ENCODE measurements at places on chromosomes 1 and 21.

GRCh38 chr1:28032281-28032680 lies 56.1 kb downstream of the EYA3 start:
- DNase-seq, result no peak

- no peak for DNase-seq
These were observed 87.6 kb upstream of the SOD1 start for GRCh38 chr21:31571879-31572278.

DNA sequence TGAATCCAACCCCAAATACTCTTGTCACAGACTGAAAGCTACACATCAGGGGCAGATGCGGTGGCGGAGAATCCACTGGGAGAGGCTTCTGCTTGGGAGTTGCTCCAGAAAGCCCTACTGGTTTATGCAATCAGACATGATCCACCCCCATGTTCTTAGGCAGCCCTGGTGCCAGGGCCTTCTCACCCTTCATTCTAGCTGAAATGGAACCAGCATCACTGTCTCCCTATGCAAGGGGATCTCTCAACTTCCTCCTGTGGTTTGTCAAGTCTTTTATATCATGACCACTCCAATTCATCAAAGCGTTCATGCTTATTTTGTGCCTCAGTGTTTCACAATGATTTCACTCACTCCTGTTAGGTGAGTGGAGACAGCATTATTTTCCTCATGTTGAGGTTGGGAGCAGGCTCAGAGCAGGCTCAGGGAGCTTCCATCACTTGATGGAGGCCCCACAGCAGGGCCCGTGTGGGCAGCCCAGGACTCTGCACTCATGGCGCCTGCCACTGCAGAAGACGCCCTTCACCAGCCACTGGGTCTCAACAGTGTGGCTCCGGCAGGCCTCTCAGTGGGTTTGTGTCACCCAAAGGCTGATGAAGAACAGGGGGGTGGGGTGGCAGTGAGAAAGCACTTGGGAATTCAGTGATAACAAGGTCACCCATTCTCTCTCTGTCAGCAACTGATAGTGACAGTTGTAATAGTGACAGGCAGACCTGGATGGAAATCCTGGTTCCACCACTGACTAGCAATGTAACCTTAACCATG lies 67.1 kb downstream of the CD58 start:
- no peak for DNase-seq

GRCh38 chr1:229340496-229340895 lies 2.4 kb downstream of the CCSAP start:
- no peak for DNase-seq

- no peak for DNase-seq
These were observed 79.0 kb downstream of the SLC45A1 start for GRCh38 chr1:8396786-8397406.

DNA sequence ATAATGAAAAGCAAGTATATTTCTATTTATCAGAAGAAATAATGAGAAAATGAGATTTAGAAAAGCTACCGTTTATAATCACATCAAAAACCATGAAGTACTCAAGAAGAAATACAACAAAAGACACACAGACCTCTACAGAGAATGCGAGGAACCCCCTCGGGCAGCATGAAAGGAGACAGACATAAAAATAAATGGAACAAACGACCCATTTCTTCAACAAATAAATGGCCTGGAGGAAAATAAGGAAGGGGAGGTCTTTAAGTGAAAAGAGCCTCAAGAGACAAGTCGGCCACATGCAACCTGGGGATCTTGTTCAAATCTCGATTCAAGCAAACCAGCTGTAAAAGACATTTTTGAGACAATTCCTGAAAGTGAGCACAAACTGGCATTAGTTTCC lies 6.0 kb downstream of the CFAP74 start:
- DNase-seq, result no peak

DNA sequence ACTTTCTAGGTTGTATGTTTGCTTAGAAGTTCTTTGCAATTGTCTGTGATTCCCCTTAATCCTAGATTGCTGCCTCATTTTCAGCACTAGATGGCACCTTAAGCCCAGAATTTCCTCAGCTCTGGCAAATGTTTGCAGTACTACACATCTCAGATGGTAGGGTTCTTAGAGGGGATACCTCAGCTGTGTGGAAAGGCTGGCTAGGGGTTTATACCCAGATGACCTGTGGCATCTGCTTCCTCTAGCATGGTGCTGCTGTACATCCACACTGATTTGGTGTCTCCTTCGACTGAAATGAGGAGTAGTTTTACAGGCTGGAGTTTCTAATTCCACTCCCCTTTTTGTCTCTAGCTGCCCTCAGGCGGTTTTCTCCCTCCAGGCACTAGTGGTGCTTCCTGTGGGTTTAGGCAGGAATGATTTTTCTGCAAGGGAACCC lies 23.5 kb downstream of the ASB17 start:
- DNase-seq, result no peak

- DNase-seq, result no peak
These were observed 32.4 kb downstream of the MAPKAPK2 start for GRCh38 chr1:206716870-206717673.

DNA sequence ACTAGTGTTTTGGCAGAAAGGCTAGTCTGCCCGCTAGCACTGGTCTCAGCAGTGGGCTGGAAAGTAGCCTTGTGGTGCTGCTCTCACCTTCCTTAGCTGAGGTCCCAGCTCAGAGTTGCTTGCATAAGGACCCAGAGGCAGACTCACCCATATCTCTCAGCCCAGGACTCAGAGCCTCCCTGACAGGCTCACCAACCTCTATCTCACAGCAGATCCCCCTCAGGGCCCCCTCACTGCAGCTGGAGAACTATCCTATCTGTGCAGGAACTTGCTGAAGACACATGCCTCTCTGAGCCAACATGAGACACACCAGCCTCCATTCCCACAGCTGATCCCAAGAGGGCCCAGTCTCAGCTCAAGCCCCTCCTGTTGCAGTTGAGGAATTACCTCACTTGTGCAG lies 82.6 kb downstream of the IARS2 start:
- no peak for DNase-seq

DNA sequence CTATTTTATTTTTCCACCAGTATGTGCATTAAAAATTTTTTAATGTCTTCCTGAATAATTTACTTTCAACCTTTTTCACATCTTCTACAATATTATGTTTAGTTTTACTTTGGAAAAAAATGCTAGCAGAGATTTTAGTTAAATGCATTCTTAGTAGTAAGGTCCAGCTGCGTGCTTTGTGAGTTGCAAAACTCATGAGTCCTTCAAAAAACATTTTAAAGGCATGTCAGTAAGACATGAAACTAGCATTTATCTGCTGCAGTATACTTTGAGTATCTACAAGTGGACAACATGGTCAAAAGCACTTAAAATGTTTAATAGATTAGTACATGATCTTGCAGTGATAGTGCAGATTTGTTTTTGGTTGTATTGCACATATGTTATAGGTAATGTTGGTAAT lies 139.0 kb downstream of the HS2ST1 start:
- no peak for DNase-seq

GRCh38 chr1:212484701-212485570 lies 52.2 kb downstream of the NENF start:
- DNase-seq, result no peak

DNA sequence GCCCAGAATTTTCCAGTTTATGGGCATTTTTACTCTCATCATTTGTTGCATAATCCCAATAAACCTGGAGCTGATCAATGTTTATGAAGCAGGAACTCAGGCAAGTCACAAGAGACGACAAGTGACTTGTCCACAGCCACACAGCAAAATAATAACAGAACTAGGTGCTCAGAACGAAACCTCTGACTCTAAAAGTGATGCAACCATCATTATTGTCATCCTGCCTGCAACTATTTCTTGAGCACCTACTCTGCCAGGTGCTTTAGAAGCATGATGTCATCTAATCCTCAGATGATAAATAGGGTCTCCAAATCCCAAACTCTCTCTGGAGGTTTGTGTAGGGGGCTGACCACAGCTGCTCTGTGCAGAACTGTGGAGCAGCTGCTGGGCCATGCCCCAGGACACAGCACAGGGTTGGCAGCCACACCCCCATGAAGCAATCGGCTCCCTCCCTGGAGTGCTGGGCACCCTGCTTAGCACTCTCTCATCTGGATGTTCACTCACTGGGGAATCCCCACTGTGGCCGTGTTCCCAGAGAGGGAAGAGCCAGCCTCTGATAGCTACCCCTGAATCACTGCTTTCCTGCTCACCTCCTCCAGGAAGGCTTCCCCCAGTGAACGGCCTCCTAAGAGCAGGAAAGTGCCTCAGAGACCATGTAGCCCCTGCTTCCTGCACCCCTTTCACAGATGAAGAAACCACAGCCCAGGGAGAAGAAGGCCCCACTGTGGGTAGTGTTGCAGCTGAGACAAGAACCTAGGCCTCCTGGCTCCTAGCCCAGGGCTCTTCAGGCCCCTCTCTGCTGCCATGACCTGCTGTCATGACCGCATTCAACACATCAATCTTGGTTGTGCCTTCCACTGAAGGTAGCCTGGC lies 2.1 kb downstream of the TTC22 start:
- no peak for DNase-seq

DNA sequence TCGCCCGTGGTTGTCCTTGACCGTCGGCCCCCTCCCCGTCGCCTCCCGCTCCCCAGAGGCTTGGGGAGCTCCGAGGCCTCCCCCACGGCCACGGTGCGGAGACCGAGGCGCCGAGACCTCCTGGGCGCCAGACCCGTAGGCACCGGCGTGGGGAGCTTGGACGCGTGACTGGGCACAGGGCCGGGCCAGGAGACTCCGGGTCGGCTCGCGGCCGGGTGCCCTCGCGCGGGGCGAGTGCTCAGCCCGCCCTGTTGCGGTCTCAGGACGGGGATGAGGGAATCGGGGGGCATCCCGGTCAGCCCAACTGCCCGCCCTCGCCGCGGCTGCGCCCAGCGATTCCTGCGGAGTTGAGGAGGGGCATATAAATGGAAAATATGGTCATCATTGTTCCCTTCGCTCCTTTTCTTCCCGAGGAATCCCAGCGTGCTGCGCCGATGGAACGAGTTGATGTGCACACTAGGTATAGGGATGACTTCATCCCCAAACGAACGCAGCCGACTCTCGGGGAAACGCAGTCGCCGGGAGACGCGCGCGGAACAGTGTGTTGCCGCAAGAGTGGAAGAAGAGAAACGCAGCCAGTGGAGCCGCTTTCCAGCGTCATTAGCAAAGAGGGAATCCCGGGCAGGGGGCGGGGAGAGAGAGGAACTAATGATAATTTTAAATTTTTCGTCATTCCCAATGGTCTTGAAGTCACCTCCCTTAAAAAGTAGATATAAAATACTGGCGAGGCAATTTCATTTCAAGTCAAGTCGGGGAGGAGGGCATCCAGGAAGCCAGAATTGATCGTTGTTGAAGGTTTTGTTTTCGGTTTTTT lies 747 bp upstream of the ENAH start:
- DNase-seq, result no peak

Measured in activated T-cell treated with anti-CD3 and anti-CD28 coated beads for 4 hours (primary cell).